ENCODE measurements at places on chromosomes 5 and 9.

- no peak for DNase-seq
These were observed 203.4 kb downstream of the AUH start for GRCh38 chr9:91158286-91158685.

DNA sequence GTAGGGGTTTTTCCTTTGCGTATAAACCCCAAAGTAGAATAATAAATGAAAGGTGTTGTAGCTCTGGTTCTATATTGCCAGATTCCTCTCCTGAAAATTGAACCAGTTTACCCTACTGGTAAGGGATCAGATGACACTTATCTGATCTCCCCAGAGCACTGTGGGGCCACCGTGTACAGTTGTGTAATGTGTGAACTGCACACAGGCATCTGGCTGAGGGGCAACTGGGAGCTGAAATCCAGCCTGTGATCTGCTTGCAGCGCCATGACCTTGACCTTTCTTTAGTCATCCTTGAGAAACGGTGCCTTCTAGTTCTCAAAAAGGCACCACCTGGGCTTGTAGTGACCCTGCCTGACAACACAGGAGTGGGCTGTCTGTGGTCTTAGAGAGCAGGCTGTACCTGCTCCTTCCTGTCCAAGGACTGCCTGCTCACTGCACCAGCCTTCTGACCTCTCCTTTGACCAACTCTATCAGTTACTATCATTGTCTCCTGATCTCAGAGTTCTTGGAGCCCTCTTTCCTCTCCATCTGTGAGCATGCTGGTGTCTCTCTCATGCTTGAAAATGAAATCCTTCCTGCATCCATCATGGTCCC lies 40.2 kb downstream of the PDE6A start:
- DNase-seq = no peak

DNA sequence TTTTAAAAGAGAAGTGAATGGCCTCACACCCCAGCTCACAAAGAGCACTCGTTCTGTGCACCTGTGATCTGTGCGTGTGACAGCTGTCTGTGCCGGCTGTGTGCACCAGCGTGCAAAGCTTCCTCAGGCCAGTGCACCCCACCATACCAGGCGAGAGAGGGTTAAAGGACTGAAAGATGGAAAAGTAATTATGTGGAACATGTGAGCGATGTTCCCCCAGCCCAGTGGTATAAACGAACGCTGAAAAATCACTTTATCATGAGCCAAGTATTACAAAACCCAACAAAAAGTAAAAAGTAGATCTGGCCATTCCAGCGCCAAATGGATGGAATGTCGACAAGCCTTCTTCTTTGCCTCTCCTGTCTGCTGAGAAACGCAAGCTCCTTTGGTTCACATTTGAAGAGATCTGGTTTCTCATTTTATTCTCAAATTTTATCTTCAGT lies 53.7 kb downstream of the IPPK start:
- no peak for DNase-seq

DNA sequence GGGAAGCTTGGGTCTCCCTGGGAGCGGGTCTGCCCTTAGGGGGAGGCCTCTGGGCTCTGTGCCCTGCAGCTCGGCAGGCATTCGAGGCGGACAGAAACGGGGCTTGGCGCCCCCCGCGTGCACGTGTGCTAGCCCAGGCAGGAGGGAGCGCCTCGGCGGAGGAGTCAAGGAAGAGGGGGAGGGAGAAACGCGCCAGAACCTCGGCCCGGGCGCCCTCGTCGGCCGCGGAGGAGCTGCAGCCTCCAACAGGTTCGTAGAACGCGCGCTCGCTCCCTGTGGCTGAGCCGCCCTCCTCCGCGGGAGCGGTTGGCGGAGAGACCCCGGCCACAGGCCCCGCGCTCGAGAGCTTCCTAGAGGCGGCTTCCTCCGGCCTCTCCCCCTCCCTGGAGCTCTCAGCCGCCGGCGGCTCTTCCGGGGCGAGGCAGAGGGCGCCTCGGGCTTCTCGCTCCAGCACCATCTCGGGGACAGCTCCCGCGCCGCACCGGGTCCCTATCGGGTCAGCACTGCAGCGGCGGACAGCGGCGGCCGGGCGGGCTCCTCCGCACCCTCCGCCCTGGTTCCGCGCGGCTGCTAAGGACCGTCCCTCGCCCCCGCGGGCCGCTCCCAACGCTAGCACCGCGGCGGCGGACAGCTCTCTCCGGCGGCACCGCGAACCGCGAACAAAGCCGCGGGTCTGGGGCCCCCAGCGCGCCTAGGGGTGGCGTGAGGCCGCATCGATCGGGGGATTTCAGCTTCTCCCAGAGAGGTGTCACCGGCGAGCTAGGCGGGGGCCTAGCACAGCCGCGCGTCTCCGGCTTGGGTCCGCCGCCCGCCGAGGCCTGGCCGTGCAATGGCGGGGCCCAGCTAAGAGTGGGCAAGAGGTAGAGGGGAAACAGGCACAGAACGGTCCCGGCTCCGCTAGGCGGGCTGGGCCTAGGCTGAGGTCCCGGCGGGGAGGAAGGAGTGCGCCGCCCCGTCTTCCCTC lies 74.6 kb upstream of the CPLX2 start:
- peak; percentile 80 for DNase-seq

DNA sequence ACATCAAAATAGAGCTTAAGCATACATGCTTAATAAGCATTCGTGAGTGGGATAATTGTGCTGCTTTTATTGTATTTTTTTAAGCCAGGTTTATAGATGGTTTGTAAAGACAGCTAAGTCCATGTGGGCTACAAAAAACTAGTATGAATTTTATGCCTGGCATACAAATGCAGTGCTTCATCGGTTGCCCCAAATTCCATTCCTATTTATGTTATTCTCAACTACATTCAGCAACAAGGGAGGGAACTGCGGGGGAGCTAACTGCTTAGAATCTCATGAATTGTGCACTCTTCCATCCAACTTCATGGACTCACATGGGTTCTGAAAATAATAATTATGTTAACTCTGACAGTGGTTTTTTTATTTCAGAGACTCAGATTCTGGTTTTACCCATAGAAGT lies 199.2 kb downstream of the FAM170A start:
- DNase-seq = no peak

- no peak for DNase-seq
These were observed 91.6 kb downstream of the DMAC1 start for GRCh38 chr9:7707934-7708333.

DNA sequence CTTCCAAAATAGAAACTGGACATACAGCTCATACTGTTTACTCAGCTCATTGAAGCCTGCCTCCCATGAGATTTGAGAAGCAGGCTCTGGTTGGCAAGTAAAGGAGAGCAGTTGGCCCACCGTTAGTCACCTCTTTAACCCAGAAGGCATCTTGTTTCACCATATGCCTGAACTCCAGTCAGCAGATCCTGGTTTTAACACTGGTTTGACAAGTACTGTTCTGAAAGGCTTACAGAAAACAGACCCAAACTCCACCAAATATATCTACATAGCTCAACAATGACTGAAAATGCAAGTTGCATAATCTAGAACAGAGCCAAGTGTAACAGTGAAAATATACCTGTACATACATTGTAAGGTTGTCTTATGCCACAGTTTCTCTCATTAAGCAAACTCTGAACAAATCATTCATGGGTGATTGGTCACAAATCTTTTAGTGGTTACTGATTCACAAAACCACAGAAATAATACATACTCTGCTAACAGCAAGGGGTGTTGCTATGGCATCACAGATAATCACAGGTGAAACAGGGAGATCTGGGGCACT lies 198.8 kb downstream of the BNC2 start:
- DNase-seq = no peak

DNA sequence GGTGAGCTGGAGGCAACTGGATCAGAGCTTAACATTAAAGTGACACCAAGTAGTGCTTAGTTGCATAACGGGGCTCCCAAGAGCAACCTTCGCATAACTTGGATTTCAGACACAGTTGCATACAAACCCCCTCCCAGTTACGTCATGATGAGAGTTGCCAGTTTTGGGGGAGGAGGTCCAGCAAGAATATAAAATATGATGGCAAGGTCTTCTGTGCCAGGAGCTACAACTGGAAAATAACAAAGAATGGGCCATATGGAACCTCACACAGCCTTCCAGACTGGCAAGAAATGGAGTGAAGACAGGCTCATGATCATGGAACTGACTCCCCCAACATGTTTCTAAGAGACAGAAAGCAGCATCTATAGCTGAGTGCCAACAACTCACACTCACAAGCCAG lies 8.5 kb downstream of the SPOCK1 start:
- no peak for DNase-seq

DNA sequence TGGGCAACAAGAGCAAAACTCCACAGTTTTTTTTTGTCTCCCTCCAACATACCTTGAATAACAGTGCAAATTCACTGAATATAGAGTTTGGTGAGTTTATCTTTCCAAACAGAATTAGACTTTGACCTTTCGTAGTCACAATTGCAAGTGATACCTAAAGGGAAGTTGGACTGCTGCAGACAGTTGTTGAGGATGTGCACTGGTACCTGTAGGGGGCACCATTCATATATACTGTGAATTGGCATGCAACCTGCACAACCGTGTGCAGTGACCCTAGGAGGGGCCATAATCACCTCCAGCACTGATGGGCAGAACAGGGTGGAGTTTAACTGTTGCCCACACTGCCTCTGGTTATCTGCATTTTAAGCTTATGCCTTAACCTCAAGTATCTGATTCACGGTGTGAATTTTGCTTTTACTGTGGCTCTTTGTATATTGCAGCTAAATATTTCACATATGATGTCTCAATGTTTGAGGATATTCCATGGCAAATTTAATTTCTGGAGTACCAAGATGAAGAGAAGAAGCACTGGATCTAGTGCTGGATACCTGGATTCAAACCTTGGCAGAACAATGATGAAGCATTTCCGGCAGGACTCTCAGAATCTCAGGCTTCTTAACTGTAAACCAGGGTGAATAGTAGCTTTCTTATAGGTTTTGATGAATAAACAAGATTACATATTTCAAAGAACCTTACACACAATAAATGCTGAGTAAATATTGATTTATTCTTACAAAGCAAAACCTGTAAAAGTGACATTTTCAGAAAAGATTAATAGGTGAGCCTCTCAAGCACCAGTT lies 144.3 kb downstream of the ACTBL2 start:
- DNase-seq = peak; percentile 15

DNA sequence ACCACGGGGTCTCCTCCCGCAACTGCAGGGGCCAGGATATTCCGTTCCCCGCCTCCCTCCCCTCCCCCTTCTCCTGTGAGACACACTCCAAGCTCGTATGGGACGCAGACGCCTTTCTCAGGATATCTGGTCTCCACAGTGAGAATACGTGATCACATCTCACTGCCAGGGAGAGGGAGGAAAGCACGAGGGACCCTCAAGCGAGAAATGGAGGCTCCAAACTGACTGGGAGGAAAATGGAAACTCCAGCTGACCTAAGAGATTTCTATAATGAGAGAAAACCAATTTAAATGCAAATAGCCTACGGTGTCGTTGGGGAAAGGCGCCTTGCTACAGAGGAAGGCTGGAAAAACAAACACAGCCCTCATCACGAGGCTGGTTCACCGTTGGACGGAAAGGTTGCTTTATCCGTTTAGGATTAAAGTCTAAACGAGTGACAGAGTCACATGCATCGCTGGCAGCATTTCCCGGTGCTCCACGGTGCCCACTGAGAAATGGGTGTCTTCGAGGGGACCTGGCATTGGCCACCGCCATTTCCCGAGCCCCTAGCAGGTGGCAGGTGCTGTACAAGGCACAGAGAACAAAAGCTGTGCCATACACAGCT lies 116.9 kb upstream of the CPEB4 start:
- DNase-seq = no peak

DNA sequence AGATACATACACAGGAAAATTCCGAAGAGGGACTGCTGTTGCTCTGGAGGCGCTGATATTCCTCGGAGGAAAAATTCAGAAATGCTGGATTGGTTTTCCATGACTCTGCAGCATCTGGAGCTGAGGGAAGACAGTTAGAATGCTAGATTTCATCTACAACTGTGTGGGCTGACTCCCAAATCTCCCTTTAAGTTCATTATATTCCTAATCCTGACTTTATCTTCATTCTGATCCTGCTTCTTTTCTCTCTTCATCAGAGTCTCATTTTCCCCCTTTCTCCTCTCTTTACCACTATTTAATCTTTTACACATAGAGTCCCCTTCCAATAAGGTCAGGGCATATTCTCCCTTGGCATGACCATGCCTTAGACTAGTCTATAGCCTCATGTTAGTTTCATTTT lies at the start of gene OR1N1:
OR1N1 (minus strand) TSS at position 101 of the 400 bp plus-strand sequence; CDS start at position 101, 0 bp downstream.
- no peak for DNase-seq

- no peak for DNase-seq
These were observed 57.8 kb upstream of the LHFPL2 start for GRCh38 chr5:78706381-78706780.

GRCh38 chr9:4335631-4336030 lies 35.8 kb upstream of the GLIS3 start:
- DNase-seq = no peak

DNA sequence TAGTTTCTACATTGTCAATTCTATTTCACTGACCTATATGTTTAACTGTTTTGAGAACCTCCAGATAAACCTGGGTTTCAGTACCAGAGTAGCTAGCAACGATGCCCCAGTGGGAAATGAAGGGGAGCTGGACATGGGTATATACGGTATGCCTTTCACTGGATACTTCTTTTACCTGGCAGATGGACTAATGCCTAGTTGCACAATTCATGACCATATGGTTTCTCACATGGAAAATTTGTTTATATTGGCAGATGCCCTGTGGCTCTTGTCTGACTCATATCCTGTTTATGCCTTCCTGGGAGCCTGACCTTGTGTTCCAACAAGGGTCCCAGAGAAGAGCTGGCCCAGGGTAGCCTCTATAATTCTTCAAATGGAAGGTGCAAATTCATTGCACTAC lies 144.1 kb downstream of the MAT2B start:
- peak; percentile 27 for DNase-seq

DNA sequence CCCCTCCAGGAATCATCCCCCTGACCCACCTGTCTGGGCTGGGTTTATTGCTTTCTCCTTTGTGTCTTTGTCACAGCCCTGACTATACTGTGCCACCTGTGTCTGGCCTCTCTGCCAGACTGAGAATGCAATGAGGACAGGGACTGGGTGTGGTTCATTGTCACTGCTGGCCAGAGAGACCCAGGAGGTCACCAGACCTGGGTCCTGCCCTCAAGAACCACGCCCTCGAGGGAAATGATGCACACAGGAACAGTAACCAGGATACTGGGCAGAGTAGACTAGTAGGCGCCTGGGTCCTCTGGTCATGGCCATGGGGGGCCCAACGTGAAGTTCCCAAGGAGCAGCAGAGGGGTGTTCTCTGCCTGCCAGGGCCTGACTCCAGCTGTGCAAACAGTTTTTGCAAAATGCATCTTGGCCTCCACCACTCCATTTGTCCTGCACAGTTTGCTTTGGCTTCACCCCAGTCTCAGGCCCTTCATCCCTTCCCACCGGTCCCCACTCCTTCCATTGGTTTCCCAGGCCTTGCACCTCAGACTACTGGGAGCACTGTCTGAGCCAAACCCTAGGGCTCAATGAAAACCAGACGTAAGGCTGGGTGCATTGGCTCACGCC lies 17.8 kb downstream of the RGS3 start:
- no peak for DNase-seq
